ENCODE measurements at places on chromosomes 1 and 21. TPM values are rescaled to one million over a fixed set of nuclear protein-coding genes. Genes with fewer than 3 reads are reported as not detected.

GRCh38 chr1:179591592-179592580, at the start of gene TDRD5:
TSS of gene TDRD5 (plus strand) at chr1:179591832. CDS start at chr1:179592616, 784 bp downstream.
- peak; percentile 38 for DNase-seq

- no peak for DNase-seq
Measured at GRCh38 chr1:234838182-234838581, 228.2 kb upstream of the IRF2BP2 start.

Gene GPR52
- polyA plus RNA-seq, result not detected

Gene RPS6KC1
- polyA plus RNA-seq, result 9.2 TPM

Gene ADCY10
- polyA plus RNA-seq, result not detected

Gene IFNLR1
- polyA plus RNA-seq, result 0.41 TPM
